ENCODE measurements at places on chromosomes 12 and 14.

DNA sequence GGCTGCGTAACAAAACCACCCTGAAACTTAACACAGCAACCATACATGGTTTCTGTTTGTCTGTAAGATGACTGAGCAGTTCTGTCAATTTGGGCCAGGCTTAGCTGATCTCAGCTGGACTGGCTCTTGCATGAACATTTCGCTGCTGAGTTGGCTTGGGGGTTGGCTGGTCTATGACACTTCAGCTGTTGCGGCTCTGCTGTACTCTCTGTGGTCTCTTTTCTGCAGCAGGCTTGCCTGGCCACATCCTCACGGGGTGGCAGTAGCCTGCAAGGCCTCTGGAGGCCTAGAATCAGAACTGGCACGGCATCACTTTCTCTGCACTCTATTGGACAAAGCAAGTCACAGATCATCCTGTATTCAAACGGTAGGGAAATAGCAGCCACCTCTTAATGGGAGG, 216.2 kb downstream of the BCL11B start:
- ATAC-seq = no peak

- no peak for ATAC-seq
Measured at GRCh38 chr14:47269756-47270492, 405.5 kb downstream of the MDGA2 start.

DNA sequence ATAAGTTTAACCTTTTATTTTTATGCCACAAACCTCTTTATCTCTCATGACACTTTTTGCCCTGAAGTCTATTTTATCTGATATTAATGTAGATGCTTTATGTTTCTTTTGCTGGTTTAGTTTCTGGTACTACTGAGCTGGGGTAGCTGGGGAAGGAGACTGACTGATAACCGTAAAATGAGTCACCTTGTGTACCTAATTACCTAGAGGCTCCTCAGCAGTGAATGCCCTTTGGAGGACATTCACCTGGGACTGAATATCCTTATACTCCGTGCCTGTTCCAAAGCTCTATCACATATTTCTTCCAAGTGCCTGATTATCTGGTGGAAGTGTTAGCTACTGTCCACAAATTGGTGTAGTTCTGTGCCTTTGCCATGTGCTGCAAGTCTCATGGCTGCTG, 13.9 kb downstream of the ATL1 start:
- no peak for ATAC-seq

DNA sequence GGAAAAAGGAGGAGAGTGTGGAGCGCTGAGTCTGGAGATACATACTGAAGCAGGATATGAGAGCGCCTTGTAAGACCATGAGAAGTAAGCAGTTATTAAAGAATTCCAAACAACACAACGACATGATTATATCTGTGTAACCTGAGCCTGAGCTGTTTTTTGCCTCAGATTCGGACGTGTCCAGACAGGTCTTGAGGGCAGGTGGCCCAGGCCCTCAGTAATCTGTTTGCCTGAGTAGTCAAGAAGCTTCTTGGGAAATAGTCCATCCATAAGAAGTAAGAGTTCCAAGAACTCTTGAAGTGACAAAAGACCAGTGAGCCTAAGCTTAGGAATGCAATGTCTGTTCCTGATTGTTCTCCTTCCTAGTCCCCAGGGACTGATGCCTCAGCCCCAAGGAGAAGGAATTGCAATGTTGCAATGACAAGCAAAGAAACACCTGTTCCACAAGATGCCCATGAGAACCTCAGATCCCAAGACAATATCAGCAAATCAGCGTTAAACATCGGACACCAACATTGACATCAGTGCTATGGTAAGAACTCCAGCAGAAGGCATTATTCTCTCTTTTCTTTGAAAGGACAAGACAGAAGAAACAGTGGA, 34.7 kb upstream of the ADAMTS20 start:
- no peak for ATAC-seq

DNA sequence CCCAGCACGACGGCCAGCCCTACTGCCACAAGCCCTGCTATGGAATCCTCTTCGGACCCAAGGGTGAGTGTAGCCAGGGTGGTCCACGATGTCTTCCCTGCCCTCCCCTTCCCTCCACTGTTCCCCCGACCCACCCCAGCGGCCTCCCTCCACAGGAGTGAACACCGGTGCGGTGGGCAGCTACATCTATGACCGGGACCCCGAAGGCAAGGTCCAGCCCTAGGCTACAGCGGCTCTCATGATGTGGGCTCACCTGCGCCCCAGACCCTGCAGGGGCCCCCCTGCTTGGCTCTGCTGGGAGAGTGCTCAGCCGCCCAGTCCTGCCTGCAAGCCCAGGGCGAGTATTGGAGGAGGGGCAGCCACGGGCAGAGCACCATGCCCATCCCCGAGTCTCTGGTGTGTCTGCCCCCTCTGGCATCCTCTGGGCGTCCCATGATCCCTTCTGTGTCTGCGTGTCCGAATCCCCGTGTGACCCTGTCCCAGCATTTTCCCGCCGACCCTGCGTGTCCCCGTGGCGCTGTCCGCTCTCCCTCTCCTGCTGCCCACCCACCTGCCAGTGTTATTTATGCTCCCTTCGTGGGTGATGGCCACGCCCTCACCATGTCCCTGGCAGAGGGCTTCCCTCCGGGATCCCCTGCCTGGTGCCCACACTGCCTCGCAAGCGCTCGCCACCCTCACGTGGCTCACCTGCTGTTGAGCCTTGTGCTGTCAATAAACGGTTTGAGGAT, 5.0 kb downstream of the CRIP2 start:
- no peak for ATAC-seq

DNA sequence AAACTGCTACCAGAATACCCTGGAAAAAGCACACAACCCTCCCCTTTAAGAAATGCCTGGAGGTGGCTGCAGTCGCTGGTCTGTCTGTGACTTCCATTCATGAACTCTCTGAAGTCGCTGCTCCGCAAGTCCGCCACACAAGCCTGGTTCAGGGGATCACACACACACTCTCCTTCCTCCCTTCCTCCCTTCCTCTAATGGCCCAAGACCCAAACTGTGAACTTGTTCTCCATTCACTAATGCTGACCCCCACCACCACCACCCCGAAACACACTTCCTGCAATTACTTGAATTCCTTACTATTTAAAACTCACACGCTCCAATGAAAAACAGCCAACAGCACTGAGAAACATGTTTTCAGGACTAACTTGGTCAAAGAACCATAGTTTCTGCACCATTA, 1.0 kb upstream of the LMO3 start:
- ATAC-seq = no peak

- no peak for ATAC-seq
Measured at GRCh38 chr12:68375756-68376695, 43.9 kb upstream of the MDM1 start.

- ATAC-seq = peak; percentile 81
Measured at GRCh38 chr12:27331291-27331926, 1.2 kb upstream of the BMAL2 start.

DNA sequence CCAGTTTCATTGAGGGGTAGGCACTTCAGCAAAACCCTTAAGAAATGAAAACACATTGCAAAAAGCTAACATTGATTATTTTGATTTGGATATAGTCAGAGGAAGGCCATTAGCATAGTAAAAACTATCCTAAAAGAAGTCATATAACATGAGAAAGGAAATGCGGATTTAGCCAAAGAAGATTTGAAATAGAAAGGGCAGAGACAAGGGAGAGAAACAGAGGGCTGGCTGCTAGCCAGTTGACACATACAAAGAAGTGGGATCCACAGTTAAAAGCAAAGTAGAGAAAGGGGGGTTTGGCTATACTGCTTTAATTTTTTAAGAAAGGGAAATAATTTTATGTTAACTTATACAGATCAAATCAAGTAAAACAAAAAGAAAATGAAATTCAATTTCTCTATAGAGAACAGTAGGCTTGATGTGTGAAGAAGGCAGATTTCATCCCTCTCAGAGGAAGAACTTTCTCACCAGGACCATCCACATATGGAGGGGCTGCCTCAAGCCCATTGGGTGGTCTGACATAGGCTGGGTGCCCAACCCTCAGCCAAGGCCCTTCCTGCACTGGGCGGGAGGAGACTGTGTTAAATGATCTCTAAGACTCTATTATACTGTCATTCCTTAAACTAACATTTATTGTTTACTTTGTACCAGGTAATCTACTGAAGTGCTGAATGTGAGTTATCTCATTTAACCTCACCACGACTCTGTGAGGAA, 420.3 kb downstream of the CCDC91 start:
- ATAC-seq = no peak

All from SK-N-SH treated with all-trans-retinoic acid at 6 μM for 48 hours (cell line).